ENCODE measurements at places on chromosomes 12 and 14.

- no peak for DNase-seq
Observed at GRCh38 chr14:101602466-101602840, 41.2 kb downstream of the DIO3 start.

DNA sequence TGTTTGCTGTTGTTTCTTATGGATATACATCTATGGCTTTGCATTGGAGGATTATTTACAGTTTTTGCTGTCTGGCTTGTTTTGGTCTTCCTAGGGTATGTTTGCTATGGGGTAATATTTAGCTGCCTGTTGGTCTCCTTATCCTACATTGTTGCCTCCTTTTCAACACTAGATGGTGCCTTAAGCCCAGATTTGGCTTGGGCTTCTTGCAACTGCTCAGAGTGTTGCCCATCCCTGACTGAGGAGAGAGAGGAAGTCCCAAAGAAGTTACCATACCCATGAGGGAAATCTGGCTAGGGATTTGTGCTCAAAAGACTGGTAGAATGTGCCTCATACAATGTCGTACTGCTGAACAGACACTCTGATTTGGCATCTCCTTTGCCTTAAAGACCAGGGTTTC lies 94.6 kb upstream of the MUCL1 start:
- peak; percentile 36 for DNase-seq

DNA sequence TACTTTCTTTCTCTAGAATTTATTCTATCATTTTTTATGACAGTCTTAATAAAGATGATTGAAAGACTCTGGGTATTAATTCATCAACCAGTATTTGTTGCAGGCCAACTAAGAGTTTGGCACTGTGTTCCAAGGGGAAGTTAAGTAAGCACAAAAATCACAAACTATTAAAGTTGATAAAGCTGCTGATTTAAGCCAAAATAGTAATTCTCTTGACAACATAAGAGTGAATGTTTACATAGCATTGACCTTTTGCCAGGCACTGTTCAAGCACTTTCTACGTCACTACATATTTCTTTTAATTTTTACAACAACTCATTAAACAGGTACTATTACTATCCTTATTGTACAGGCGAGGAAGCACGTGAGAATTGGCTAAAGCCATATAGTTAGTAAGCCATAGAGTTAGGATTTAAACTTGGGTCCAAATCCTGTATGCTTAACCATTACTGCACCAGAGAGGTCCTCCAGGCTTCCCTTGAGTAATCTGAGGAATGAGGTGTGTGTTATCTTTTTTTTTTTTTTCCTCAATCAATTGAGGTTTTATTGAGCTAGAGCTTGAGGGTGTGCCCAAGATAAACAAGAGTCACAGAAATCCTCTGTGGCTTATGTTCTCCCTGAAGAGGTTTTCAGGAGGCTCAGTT lies 1009.6 kb downstream of the DIO2 start:
- DNase-seq: no peak

DNA sequence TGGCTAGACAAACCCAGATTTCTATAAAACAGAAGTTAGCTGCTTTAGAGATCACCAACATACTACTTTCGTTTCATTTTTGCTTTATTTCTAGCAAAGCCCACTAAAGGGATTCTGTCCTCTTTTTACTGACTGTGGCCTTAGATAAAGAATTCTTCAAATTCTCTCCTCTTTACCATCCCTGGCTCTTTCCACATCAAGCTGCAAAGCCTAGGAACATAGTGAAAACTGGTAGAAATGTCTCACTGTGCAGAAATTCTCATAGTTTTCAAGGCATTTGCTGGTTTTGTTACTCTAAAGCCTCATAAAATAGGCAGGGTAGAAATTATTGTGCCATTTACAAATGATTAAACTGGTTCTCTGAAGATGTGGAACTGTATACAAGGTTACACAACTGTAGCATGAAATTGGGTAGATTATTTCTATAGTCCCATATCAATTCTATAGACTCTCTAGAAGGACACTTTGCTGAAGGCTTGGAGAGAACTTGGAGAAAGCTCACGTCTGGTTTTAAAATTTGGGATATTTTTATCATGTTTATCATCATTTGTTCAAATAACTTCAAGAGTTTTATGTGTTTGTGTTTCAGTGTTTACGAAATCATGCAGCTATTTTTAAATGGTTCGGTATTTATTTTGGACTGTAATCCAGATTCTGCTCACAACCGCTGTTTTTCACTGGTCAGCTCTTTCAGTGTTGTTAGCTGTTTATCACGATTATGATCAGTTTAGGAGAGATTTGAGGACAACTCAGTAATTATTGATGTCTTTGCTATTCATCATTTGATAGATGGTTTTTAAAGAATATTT lies 36.7 kb upstream of the CSRP2 start:
- DNase-seq: no peak

DNA sequence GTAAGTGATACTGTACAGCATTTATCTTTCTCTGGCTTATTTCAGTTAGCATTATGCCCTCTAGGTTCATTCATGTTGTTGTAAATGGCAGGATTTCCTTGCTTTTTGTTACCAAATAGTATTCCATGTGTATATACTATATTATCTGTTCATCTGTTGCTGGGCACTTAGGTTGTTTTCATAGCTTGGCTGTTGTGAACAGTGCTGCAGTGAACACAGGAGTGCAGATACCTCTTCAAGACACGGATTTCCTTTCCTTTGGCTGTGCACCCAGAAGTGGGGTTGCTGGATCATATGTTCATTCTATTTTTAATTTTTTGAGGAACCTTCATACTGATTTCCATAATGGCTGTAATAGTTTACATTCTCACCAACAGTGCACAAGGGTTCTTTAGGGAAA lies 21.5 kb downstream of the EP400 start:
- DNase-seq: no peak

DNA sequence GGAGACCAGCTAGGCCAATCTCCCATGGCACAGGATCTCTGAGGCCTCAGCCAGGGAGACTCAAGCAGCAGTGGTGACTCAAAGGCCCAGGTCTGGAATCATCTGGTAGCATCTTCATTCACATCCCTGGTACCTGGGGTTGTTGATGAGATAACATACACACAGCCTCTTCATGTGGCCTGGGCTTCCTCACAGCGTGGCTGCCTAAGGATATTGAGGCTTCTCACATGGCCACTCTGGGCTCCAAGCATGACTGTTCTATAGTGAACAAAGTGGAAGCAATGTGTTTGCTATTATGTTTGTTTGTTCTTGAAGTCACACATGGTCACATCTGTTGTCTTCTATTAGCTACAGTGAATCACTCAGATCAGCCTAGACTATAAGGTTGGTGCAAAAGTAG lies 584.1 kb downstream of the VRK1 start:
- no peak for DNase-seq

- DNase-seq: no peak
Observed at GRCh38 chr12:93468008-93468371, 676 bp downstream of the MRPL42 start.

DNA sequence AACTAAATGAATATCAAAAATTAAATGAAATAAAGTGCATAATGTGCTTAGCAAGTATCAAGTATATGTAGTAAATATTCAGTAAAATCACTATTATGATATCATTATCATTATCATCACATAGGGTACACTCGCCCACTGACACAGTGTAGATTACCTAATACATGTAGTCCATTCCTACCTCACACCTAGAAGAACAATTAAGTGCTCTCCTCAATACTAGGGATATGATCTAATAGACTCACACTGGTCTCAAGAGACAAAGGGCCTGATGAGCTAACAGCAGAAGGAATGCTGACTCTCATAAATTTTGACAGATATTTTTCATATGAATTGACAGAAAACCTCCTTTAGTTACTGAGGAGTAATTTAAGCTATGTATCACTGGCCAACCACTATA lies 29.1 kb downstream of the FSCB start:
- DNase-seq: no peak

All from CD4-positive, alpha-beta T cell treated with Interleukin-10 for 1 hour (primary cell).